ENCODE measurements at places on chromosomes 1 and 21. TPM values are rescaled to one million over a fixed set of nuclear protein-coding genes. Genes with fewer than 3 reads are reported as not detected.

PPCS gene
- total RNA-seq: 42.7 TPM

MTARC1 gene
- total RNA-seq: 8.0 TPM

SPRR2F gene
- total RNA-seq: not detected

HIVEP3 gene
- 3.9 TPM for total RNA-seq

GOLPH3L gene
- 10.4 TPM for total RNA-seq

FAM177B gene
- not detected for total RNA-seq

SLC30A10 gene
- total RNA-seq: 0.14 TPM

IL6R gene
- 25.7 TPM for total RNA-seq

GJA9 gene
- 0.07 TPM for total RNA-seq

TCEA3 gene
- total RNA-seq: 0.55 TPM

Data from A549 treated with GW870086 at 1 μM for 4 hours (cell line).